ENCODE measurements at places on chromosomes 7 and 10.

- DNase-seq: no peak
Measured at GRCh38 chr10:30791197-30791611, 161.7 kb upstream of the LYZL2 start.

GRCh38 chr10:96244354-96244753 is 27.0 kb downstream of the BLNK start:
- DNase-seq: no peak

DNA sequence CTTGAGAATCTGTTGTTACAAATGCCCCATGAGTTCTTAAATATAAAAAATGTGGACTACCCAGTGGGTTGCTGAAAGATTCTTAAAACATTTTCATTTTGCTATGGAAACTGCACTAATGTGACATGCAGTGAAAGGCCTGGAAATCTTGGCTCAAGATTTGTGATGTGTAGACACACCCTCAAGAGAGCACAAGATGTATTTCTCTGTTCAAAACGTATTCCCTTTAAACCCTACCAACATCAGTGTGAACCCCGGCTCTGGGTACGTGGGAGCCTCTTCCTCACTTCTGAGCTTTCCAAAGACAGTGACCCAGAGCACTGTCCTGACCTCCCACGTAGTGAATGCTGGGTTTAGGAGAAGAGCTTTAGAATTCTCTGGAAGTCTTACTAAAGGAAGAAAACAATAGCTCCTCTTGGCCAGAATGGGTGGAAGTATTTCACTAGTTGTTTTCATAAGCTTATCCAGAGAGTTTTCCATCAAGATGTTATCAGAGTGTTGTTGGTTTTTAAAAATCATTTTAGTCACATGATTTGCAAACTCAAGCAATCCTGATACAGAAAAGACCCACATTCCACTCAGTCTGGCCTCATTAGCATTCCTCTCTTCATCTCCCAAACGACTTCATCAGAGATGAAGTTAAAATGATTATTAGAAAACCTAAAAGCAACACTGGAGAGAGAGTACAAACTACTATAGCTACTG is 81.5 kb upstream of the AFAP1L2 start:
- no peak for DNase-seq

- no peak for DNase-seq
Measured at GRCh38 chr10:63355682-63356081, 110.1 kb downstream of the JMJD1C start.
